ENCODE measurements at places on chromosomes 3 and 15. TPM values are rescaled to one million over a fixed set of nuclear protein-coding genes. Genes with fewer than 3 reads are reported as not detected.

The EPHA3 gene
- 1.7 TPM for total RNA-seq

The PPARG gene
- total RNA-seq, result 12.6 TPM

The SKIC8 gene
- total RNA-seq, result 93.5 TPM

The GOLGA6L10 gene
- 0.94 TPM for total RNA-seq

The SV2B gene
- total RNA-seq, result 0.18 TPM

The PPIP5K1 gene
- total RNA-seq, result 18.4 TPM

The PLXND1 gene
- total RNA-seq, result 468 TPM

The CD86 gene
- total RNA-seq, result under 0.01 TPM

The VEPH1 gene
- 107 TPM for total RNA-seq

The PPP2R3A gene
- total RNA-seq, result 6.7 TPM

The KBTBD12 gene
- not detected for total RNA-seq

The MAGI1 gene
- total RNA-seq, result 44.2 TPM

The SERINC4 gene
- not detected for total RNA-seq

The C15orf62 gene
- 0.66 TPM for total RNA-seq

The RHOV gene
- total RNA-seq, result under 0.01 TPM

The SLC33A1 gene
- 25.5 TPM for total RNA-seq

The RAD51 gene
- 3.7 TPM for total RNA-seq

The C2CD4A gene
- 1.5 TPM for total RNA-seq

The TPRG1 gene
- 0.27 TPM for total RNA-seq

The FAM174B gene
- total RNA-seq, result 0.90 TPM

Measured in endothelial cell of coronary artery (primary cell).